ENCODE measurements at places on chromosomes 1 and 21.

DNA sequence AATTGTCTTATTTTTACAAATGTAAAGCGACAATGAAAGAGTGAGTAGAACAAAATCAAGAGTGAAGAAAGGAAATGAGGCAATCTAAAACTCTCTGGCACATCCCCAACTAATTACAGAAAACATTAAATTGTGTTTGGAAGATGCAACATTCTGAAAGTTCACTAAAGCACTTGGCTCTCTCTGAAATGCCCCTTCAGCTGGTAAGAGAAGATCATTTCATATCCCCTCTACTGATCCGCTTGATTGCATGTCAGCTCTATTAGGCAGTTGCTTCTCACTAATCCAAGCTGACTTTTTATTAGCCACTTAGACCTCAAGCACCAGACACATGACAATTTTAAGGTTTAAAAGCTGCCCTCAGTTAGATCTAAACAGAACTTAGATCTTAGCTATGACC, 262.8 kb upstream of the PRMT6 start:
- DNase-seq, result no peak

DNA sequence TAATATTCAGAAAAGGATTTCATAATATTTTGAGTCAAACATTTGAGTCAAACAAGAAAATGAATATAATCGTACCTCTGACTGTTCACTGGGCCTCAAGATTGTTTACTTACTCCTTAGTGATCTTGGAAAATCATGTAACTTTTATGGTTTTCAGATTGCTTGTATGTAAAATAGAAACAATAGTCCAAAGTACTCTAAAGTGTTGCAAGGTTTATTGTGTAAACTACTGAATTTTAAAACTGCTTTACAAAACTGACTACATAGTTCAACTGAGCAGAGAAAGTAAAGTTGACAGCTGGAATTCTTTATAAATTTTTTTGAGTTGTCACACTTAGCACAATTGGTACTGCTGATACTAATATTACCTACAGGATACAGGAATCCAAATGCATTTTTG, 931.0 kb downstream of the NCAM2 start:
- DNase-seq, result no peak

DNA sequence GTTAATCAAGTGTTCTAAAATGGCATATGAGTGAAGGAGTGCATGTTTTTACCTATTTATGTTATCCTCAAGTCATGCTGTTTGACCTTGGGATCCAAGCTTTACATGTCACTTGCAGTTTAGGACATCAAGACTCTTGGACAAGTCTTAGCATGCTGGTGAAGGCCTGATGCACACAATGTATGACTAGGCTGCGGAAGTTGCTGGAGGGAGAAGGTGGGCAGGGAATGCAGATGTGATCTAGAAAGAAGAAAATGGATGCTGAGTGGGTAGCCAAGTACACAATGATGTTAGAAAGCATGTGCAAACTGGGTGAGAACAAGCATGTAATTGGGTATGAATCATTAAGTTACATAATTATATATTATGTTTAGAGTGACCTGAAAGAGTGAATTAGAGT, 301.8 kb downstream of the BRINP2 start:
- no peak for DNase-seq

DNA sequence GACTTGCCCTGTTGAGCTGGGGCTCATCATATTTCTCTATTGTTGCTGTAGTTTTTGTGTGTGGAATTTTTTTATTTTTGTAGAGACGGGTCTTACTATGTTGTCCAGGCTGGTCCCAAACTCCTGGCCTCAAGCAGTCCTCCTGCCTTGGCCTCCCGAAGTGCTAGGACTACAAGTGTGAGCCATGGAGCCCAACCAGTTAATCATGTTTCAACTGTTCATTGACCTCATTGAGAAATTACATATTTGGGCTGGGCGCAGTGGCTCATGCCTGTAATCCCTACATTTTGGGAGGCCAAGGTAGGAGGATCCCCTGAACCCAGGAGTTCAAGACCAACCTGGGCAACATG, 9.2 kb upstream of the PKNOX1 start:
- DNase-seq, result no peak

GRCh38 chr1:84339503-84339902, 38.0 kb downstream of the SAMD13 start:
- no peak for DNase-seq

- DNase-seq, result no peak
Measured at GRCh38 chr1:197463142-197463541, 195.1 kb downstream of the CRB1 start.

- no peak for DNase-seq
Measured at GRCh38 chr21:42172596-42173483, 46.1 kb upstream of the ABCG1 start.

GRCh38 chr1:14367451-14367850, 231.0 kb upstream of the KAZN start:
- no peak for DNase-seq

DNA sequence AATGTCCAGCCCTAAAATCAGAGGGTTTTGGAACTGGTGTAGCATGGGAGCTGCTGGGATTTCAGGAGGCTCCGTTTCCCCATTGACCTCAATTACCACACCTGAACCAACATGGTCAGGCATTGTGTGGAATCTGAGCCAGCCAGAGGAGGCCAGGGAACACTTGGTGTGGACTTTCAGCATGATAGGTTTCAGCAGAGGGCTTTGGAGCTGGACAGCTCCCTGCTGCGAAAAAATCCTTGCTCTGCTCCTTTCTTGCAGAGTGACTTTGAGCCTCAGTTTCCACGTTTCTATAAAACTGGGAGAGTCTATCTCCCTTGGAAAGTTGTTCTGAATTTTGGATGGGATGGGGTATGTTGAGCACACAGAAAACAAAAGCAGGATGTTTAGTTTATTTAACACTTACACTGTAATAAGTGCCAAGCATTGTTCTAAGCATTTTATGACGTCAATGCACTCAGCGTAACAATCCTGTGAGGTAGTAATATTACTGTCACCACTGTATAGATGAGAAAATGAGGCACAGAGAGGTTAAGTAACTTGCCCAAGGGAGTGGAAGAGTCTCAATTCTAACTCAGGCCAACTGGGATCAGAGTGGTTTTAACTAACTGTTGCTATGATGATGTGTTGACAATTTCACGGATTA, 168.0 kb downstream of the GRIK3 start:
- no peak for DNase-seq

DNA sequence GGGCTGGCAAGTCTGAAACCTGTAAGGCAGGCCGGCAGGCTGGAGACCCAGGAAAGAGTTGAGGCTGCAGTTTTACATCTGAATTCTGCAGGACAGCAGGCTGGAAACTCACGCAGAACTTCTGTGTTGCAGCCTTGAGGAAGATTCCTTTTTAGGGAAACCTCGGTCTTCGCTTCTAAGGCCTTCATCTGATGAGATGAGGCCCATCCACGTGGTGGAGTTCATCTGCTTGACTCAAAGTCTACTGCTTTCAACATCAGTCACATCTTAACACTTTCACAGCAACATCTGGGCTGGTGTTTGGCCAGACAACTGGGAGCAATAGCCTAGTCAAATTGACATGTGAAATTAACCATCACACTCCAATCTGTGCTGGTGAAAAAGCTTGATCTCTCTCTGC, 57.1 kb downstream of the EVA1C start:
- no peak for DNase-seq

GRCh38 chr1:25794325-25794724, 5.7 kb upstream of the SELENON start:
- DNase-seq, result no peak

DNA sequence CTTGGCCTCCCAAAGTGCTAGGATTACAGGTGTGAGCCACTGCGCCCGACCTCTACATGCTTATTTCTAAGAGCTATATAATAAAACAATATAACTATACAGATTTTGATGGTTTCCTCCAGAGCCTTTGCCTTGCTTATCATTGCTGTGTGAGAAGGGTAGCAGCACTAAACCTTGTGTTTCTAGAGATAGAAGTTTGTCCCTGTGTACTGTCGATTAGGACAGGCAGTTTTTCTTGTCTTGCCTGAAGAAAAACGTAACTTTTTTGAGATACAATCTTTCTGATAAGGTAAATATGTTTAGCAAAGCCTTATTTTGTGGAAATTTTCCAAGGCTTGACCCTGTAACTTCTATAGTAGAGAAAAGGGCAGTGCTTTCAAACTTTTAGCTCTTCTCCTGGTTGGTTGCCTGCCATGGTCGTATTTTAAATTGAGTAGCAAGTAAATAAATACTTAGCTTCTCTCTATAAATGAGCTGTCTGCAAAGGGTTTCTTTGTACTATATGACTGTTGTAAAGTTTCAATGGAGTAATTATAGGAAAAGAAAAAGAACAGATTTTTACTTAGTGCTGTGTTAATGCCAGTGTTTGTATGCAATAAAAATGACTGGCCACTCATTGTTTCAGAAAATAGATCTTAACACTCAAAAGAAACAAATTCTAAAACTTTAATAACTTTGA, 86.4 kb upstream of the CACYBP start:
- no peak for DNase-seq

GRCh38 chr1:114278911-114279310, 125.2 kb upstream of the SYT6 start:
- DNase-seq, result no peak

DNA sequence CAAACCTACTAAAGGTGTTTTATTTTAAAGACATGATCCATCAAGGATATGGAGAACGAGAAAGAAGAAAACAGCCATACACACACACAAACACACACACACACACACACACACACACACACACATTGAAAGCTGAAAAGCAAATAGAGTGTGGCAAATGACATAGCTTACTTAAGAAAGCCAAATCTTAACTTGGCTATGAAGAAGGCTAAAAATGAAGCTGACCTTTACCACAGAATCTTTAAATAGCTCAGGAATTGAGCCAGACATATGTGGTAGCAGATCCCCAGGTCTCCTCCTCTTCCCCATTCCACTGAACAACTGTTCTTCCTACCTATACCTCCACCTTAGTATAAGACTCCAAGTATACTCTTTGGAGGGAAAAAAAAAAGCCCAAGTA, 185.6 kb downstream of the CLEC20A start:
- no peak for DNase-seq

DNA sequence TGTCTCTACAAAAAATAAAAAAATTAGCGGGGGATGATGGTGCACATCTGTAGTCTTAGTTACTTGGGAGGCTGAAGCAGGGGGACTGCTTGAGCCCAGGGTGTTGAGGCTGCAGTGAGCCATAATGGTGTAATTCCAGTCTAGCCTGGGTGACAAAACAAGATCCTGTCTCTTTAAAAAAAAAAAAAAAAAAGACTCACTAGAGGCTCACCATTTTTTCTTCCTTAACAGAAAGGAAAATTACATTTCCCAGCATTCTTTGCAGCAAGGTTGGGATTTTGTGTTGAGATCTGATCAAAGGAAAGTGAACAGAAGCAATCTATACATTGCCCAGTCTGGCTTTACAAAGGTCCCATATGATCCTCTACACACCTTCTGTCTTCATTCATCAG, 21.5 kb downstream of the GFI1 start:
- DNase-seq, result no peak

DNA sequence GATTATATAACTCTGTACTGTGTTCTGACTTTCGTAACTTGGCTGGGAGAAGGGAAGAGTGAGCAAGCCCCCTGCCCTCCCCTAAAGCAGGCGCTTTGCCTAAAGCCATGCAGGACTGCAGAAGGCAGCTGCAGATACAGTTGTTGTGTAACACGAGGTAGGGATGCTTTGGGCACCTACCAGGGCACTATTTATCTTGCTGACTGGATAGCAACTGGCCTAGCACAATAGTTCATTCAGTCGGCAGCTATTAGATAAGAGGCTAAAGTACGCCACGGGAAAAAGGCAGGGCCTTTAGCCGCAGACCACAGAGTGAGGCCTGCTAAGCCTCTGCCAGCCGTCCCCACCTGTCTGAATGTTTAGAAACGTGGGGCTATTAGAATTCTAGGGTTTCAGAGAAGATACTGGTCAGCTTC, 80.9 kb downstream of the TTC3 start:
- no peak for DNase-seq

GRCh38 chr1:234543442-234544086, 64.6 kb upstream of the TARBP1 start:
- DNase-seq, result no peak

- no peak for DNase-seq
Measured at GRCh38 chr1:4462831-4463484, 191.5 kb upstream of the AJAP1 start.

DNA sequence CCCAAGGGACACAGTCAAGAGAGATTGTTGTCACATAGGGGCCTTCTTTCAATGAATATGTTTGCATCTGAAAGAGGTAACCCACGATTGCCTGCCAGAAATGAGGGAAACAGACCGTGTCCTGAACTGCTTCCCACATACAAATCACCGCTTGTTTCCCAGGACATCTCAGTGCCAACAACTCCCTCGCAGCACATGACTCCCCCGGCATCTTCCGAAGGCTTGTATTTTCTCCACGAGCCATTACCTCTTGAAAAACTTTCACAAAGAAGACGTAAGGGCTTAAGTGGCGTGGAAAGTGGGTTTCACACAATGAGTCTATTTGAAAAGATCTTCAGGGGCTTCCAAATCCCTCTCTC, 31.6 kb upstream of the PDE9A start:
- no peak for DNase-seq

DNA sequence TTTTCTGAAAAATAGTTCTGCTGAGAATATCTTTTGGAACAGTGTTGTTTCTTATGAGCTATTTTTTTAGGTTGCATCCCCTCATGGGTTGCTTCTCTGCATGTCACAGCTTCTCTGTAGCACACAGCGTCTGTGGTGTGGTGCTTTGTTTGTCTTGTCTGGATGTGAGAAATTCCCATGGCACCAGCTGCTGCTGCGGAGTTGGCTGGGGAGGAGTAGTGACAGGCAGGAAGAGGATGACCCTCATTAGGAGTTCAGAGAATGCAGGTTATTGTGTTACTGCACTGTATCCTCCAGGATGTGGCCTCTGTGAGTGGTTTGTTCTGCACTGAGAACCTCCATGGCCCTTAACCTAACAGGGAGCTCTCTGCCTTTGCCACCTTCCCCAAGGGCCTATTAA, 64.8 kb downstream of the TSEN15 start:
- no peak for DNase-seq

GRCh38 chr1:32903991-32904785, 3.0 kb upstream of the TMEM54 start:
- DNase-seq, result no peak

GRCh38 chr1:54861070-54861761, 25.8 kb downstream of the DHCR24 start:
- DNase-seq, result no peak

DNA sequence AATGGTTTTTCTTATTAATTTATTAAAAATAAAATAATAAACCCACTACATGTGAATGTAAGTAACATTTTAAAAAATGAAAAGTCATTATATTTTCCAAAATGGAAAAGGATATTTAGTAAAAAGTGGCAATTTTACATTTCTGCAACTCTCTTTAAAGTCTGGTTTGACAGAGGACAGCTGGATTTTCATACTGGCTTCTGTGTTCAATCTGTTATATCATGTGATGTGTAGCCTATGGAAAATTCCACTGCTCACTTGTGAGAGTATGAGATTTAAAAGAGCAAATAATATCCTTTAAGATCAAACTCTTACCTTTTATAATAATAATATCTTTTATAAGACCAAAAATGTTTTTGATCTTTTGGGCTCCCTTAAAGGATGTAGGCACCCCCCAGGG, 33.7 kb downstream of the PCP4 start:
- no peak for DNase-seq

- no peak for DNase-seq
Measured at GRCh38 chr21:31914472-31914871, 41.7 kb downstream of the HUNK start.
